Activated CD4-positive, CD25-positive, alpha-beta regulatory T cell treated with anti-CD3 and anti-CD28 coated beads, Interleukin-2, amount 50 U/mL, for 24 hours (primary cell): ENCODE measurements at places on chromosomes 5 and 9.

- no peak for ATAC-seq
These were observed 88.0 kb upstream of the ELL2 start for GRCh38 chr5:96049398-96050272.

DNA sequence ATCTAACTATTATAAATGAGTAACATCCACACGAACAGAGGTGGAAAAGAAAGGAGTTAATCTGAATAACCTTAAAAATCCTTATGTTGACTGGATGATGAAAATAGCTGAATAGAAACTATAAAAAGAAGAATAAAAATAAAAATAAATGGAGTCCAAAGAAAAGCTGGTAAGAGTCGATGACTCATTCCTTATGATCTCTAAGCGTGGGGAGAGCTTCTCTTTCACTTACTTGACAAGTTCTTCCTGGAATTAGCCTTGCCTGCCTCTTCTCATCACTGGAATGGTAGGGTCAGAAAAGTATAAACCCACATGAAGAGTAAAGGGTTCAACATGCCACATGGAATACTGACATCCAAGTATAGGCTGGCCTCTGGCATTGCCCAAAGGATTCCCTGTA, 477.0 kb upstream of the RGMB start:
- ATAC-seq: no peak

DNA sequence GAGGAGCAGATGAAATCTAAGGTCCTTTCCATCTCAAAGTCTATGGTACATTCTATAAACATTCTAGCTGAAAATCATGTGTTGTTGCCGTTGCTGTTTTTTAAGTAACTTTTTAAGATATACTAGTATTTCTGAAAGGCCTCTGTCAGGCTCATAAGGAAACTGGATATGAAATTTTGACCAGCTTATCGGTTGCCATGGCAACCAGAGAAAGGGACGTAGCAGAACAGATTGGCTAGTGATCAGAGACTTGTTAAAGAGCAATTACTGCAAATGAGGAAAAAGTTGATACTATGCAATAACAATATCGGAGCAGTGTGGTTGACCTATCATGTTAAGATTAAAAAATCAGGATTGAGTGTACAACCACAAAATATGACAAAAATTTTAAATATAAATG, 57.0 kb upstream of the RNF180 start:
- no peak for ATAC-seq

GRCh38 chr5:16864631-16865131, 71.4 kb downstream of the MYO10 start:
- no peak for ATAC-seq

DNA sequence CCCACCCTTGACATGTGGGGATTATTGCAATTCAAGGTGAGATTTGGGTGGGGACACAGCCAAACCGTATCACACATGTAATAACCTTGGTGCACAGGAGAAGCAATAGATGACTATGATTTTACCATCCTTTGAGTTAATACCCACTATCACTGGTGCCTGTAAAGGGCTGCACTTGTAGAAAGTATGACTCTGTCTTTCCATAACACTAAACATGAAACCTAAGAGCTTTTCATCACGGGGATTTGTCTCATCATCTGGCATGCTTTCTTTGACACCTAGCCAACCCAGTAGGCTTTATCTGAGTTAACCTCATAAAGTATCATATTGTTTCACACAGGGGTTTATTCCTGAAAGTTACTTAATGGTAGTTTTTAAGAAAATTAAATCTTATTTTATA, 188.9 kb upstream of the TNC start:
- no peak for ATAC-seq

DNA sequence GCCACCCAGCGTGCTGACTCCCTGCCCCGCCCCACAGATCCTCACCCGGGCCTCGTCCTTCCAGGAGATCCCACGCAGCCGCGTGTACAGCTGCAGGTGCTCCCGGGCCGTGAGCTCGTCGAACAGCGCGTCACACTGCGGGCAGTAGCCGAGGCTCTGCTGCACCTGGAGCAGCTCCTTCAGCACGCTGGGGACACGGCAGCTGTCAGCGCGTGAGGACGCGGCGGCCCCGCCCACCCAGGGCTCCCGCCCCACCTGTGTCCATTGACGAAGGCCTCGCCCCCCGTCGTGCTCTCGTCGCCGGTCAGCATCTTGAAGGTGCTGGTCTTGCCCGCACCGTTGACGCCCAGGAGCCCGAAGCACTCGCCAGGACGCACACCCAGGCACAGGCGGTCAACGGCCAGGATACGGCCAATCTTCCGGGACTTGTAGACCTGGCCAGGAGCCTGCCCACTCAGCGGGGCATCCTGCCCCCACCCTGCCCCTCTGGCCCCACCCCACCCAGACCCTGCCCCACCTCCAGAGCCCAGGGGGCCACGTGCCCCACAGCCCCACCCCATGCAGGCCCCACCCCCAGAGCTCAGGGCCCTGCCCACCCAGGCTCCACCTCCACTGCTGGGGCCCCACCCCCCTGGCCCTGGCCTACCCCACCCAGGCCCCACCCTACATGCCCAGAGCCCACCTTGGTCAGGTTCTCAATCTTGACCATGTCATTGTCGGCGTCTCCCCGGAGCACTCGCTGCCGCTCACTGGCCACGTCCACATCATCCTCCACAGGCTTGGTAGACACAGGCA, 13.8 kb upstream of the CLIC3 start:
- ATAC-seq: no peak

GRCh38 chr5:149643781-149644180, 62.5 kb downstream of the ARHGEF37 start:
- no peak for ATAC-seq

- no peak for ATAC-seq
These were observed 201.7 kb upstream of the PTGER4 start for GRCh38 chr5:40477856-40478546.

GRCh38 chr5:96977228-96977627, 41.3 kb downstream of the LNPEP start:
- no peak for ATAC-seq

- ATAC-seq: no peak
These were observed 47.2 kb upstream of the DAB2IP start for GRCh38 chr9:121604242-121604641.

GRCh38 chr5:149382517-149383220, 3.6 kb upstream of the IL17B start:
- no peak for ATAC-seq

- ATAC-seq: no peak
These were observed 5.4 kb downstream of the NNT start for GRCh38 chr5:43608406-43608805.

DNA sequence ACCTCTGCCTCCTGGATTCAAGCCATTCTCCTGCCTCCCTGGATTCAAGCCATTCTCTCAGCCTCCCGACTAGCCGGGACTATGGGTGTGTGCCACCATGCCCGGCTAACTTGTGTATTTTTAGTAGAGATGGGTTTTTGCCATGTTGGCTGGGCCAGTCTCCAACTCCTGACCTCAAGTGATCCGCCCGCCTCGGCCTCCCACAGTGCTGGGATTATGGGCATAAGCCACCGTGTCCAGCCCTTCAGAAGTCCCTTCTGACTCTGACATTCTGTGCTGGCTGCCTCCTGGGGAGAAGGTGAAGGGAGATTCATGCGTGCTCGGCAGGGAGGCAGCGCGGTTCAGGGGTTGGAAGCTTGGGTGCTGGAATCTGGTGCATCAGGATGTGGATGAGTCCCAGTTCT, 28.8 kb downstream of the PRRX2 start:
- no peak for ATAC-seq

DNA sequence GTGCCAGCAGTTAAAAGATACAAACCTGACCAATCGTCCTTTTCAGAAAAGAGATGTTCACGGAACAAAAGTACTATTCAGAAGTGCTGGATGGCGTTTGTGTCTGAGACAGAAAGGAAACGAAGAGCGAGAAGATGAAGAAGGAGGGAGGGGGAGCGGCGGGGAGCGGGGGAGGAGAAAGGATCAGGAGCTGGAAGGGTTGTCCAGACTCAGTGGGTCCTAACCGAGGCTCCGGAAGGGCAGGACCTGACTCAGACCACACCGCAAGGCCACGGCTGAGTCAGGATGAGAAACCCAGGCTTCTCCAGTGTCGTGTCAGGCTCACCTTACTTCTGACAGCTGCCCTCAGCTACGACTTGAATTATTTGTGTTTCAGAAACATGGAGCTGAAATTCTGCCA, 46.2 kb downstream of the PAX5 start:
- ATAC-seq: no peak

GRCh38 chr9:26078706-26079105, 400.5 kb upstream of the TUSC1 start:
- ATAC-seq: no peak

GRCh38 chr9:12784461-12785259, 9.8 kb downstream of the LURAP1L start:
- no peak for ATAC-seq

GRCh38 chr5:138711811-138712210, 41.4 kb upstream of the CTNNA1 start:
- no peak for ATAC-seq

- no peak for ATAC-seq
These were observed 56.0 kb downstream of the AOPEP start for GRCh38 chr9:94782355-94783101.

GRCh38 chr5:67249590-67249895, 52.9 kb upstream of the CD180 start:
- no peak for ATAC-seq

DNA sequence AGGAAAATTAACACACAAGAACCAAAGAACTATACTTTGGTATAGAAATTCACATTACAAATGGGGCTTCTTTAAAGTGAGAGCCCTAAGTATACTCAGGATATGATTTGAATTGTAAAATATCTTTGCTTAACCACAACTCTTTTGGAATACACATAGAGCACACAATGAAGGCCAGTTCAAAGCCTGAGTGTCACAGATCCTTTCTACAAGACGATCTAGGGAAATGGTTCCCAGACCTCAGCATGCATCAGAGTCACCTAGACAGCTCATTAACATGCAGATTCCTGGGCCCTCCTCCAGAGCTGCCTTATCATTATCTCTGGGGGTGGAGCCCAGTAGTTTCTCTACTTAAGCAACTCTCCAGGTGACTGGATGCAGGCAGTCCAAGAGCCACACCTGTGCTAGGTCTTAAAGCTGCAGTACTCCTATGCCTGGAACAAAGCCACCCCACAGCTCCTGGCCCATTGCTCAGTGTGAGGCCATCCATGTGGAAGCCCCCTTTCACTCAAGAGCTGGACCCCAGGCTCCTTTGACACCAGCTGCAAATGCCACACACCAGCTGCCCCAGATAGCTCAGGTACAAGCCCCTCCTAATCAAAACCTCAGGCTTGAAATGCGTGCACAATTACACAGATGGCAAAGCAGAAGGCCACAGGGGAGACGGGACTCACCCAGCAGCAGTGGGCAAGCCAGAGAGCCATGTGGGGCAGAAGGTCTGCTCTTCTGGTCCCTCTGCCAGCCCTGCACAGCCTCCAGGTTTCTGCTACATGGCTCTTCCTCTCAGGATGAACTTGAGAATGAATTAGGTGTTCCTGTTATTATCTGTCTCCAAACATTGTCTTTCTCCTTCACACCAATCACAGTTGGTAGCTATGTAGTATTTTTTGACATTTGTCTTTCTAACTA, 106.1 kb downstream of the SH3TC2 start:
- no peak for ATAC-seq

DNA sequence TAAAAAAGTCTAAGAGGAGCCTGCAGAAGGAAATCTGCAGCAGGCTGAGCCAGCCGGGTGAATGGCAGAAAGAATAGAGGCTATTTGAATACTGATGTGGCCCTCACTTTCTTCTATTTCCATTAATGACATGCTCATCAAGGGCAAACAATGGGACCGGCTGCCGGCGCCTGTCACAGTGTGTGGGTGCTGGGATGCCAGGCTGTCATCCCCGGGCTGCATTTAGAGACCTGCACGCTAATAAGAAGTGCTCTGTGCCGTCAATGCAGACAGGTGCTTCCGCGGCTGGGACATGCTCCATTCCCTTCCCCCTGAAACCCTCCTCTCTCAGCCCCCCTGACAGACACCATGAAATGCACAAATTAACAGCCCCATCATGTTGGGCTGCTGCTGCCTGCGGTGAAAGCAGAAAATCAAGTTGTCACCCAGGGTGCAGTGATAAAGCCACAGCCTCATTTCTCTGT, 217.7 kb upstream of the TBCA start:
- no peak for ATAC-seq

DNA sequence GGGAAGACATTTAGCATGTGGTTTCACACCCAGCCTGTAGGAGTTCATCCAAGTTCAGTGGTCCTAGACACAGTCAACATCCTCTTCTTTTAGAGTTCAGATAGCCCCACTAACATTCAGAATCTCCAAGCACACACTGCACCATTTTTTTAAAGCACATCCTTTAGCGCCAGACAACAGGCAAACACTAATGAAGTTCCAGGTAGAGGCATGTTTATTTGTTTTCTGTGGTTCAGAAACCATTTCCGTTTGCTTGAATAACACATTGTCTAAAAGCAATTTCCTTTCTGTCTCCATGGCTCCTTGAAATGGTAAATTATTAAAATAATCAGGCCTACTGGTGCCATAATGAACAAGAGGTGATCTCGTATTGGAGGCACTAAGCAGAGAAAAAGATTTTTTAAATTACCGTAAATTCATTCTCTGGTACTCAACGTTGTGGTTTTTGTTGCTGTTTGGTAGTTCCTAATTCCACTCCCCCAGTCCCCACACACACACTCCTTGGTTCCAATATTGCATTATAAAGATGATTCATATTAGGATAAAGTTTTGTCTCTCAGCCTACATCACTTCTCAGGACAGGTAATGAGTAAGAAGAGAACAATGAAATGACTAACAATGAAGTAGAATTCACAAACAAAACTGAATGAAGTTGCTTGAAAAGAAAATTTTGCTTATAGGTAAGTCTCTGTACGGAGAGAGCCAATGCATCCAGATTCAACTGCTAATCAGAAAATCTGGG, 153.1 kb downstream of the PCSK1 start:
- ATAC-seq: peak; percentile 65

DNA sequence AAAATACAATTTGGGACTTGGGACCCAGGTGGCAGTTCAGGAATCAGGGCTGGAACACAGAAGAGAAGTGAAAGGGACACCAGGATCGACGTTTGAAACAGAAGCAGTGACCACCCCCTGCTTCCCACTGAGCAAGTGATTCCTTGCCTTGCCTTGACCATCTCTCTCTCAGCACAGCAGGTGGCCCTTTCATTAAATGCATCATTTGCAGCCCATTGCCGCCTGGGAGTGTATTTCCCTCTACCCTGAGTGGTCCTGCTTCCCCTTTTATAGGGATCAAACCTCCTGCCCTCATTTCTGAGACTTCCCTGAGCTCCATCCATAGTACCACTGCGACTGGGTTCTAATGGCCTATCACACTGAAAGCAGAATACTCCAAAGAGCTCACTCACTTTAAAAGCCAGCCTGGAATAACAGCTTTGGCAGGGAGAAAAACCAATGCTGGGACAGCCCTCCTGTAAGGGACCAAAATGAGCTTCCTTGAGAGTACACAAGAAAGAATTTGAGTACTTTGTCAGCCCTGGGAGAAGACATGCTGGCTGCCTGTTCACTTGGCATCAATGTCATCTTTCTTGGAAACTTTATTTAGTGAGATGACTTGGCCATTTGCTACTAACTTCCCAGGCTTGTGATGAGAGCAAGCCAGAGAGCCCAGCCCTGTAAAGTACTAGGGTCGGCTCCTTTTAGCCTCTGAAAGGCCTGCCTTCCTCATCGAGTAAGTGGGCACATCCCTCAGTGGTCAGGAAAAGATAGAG, 149.7 kb downstream of the SLIT3 start:
- ATAC-seq: no peak
